Fibroblast of skin of abdomen (primary cell): ENCODE measurements at places on chromosomes 4 and X.

DNA sequence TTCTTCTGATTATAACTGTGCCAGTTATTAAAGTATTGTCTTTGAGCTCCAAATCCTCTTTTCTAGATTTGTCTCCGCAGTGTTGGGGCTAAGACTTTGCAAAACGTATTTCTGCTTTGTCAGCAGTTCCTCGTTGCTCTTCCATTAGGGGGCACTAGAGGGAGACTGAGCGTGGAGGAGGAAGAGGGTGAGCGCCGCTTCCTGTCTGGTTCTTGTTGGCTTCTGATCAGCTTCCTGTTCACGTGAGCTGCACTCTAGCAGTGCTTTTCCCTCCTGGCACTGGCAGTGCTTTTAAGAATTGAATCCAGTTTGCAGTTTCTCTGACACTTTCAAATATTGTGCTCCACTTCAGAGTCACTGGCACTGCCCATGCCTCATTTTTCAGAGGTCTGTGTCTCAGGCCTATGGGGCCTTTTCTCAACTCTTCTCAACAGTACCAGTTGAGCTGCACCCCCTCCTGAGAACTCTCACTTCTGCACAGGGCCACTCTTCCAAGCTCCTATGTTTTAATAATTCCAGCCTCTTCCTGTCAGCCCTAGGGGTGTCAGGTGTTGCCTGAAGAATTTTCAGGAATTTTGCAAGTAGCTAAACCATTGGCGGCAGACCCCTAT, 54.4 kb upstream of the LCORL start:
- no peak for DNase-seq

DNA sequence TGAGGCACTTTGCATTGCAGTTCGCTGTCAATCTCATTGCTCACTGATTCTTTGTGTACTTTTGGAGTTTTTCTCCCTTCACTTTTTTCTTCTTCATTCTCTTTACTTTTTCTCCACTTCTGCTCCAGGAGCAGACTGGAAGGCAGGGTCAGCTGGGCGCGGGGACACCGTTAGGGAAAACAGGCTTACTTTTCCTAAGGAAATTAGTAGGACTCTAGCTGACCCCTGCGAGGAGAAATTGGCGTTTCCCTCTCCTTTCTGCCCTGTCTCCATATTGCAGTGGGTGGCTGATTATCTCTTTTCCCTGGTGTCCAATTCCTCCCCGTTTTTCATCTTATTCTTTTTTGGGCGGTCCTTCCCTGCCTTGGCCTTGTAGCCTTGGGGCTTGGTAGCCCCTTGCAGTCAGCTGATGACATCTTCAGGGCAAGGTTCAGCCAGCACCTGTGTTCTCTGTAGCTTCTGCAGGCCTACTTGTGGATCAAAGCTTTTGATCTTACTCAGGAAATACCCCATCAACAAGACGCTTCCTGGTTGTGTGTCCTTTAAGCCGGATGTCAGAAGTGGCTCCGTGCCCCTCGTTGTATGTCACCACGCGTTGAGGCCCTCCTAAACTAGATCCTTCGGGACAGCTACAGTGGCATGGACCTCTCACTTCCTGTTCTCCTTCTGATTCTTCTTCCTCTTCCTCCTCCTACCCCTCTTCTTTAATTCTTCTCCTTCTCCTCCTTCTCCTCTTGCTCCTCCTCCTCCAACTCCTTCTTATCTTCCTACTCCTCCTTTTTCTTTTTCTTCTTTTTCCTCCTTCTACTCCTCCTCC, 36.1 kb downstream of the NBDY start:
- DNase-seq = no peak

- DNase-seq = peak; percentile 74
Measured at GRCh38 chr4:155442267-155443105, 65.7 kb upstream of the MAP9 start.

DNA sequence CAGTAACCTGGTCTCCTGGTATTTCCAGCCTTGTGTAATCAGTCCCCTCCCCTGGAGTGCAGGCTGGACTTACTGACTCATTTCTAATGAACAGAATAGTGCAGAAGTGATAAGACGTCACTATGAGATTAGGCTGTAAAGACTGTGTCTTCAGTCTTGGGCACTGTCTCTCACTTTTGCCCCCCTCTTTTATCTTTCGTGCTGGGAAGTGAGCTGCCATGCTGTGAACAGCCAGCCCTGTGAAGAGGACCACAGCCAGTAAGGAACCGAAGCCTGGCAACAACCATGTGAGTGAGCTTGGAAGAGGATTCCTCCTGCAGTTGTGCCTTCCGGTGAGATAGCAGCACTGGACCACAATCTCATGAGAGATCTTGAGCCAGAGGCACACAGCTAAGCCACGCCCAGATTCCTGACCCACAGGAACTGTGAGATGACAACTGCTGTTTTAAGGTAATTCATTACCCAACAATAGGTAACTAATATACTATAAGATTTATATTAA, 67.5 kb upstream of the GPR34 start:
- no peak for DNase-seq

GRCh38 chrX:95291561-95291960, 1393.1 kb upstream of the DIAPH2 start:
- no peak for DNase-seq

GRCh38 chr4:153074486-153074885, 129.8 kb upstream of the TRIM2 start:
- no peak for DNase-seq

DNA sequence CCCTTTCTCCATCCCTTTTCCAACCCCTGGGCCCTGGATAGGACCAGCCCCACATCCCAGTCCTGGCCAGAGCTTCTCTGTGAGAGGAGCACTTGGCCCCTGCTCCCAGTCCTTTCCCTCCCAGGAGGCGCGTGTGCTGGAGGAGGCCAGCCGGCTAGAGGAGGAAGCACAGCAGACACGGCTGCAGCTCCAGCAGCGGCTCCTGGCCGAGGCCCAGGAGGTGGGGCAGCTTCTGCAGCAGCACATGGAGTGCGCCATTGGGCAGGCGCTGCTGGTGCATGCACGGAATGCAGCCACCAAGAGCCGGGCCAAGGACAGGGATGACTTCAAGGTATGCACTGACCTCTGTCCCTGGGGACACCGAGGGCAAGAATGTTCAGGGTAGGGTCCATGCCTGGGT, 87.5 kb downstream of the EVC start:
- peak; percentile 32 for DNase-seq

DNA sequence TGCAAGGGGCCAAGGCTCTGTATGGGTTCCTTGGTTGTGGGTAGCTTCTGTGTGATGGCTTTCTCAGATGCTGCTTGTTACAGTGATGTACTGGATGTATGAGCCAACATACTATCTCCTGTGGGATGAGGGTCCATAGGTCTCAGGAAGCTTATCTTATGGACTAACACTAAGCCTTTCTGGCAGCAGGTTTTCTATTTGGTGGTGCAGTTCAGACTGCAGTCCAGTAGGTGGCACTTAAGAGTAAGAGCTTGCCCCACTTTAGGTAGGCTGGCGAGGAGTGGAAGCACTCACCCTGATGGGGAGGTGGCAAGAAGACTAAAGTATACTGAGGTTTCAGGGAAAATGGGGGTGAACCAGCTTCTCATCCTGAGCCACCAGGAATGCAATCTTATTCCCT, 306.7 kb upstream of the MAOA start:
- DNase-seq = peak; percentile 1

- peak; percentile 57 for DNase-seq
Measured at GRCh38 chr4:38664706-38665401, 855 bp downstream of the KLF3 start.

- DNase-seq = no peak
Measured at GRCh38 chrX:12867685-12868084, 813 bp downstream of the TLR7 start.

DNA sequence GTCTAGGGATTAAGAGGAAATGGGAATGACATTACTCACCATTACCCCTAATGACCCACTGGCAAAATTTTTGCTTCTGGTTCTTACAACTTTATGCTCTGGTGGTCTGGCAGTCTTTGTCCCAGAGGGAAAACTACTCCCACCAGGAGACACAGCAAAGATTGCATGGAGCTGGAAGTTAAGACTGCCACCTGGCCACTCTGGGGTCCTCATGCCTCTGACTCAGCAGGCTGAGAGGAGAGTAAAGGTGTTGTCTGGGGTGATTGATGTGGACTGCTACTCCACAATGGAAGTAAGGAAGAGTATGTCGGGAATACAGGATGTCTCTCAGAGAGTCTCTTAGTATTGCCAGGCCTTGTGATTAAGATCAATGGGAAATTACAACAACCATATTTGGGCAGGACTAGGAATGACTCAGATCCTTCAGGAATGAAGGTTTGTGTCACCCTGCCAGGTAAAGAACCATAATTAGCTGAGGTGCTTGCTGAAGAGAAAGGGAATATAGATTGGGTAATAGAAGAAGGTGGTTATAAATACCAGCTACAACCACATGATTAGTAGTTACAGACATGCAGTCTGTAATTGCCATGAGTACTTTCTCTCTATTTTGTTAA, 215.5 kb downstream of the GPAT3 start:
- no peak for DNase-seq

DNA sequence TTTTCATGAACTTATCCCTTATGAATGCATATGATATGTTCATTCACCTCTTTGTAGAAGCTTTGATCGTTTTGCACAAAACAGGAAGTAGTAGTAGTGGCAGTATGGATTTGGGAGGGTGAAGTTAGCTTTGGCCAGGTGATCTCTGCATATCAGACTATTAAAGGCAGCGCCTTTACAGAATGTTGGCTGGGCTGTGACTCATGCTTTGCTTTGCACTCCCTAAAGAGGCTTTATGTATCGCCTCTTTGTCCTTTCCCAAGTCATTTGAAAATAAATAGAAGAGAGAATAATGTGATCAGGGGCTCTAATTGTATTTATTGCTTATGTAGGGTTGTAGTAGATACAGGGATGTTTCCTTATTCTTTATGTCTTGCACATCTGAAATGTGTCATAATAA, 50.4 kb downstream of the SHROOM3 start:
- DNase-seq = no peak

- peak; percentile 42 for DNase-seq
Measured at GRCh38 chrX:103791826-103792485, 15.3 kb downstream of the PLP1 start.

DNA sequence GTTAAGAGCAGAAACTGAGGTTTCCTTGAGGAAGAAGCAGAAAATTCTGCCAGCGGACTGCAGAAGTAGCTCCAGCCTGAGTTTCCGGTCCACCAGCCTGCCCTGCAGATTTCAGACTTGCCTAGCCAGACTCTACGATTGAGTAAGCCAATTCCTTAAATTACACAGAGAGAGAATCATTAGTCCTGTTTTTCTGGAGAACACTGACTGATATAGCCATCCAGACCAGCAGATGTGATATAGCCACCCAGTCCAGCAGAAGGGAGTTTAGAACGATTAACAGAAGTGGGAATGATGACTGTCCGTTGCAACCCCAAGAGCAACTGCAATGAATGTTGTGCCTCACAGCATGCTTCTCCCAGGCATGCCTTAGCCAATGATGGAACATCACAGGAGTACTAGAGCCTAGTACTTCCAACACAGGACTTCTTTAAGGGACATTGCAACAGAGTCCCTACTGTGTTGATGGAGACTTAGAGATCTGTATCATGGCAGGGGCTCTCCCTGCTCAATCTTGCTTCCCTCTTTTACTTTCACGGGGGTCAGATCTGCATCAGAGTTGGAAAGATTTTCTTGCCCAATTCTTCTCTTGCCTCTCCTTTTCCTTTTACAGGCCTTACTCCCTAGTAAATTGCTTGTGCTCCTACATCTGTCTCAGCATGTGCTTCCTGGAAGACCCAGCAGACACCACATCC, 264.6 kb upstream of the CLNK start:
- DNase-seq = no peak

DNA sequence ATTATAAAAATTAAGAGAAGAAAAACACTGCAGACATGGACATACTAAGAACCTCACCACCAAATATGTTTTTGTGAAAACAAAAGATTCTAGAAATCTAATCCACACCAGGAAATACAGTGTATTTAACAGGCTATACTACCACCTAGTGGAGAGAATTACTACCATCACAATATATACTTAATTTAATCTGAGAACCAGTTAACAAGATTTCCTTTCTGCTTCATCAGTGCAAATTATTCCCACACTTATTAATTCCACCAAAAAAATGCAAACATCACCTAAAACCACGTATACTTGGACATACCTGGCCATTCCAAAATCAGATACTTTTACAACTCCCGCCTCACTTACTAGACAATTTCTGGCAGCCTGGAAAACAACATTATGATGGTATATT, 7.0 kb upstream of the TXK start:
- DNase-seq = peak; percentile 40

DNA sequence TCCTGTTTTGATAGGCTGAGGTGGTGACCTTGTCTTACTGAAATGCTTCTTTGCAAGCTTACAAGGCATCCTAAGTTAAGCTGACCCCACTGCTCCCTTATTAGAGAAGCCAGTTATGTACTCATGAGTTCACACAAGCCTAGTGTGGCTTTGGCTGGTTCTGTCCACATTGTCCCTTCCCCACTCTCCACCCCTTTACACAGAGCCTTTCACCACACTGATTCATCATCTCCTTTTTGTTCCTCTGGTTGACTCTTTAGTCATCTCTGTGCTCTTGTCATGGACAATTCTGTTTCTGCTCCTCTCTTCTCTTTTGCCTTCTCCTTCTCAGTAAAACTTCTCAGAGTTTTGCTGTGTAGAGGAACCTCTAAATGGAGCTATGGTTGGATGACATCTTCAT, 4.9 kb downstream of the CHRNA9 start:
- peak; percentile 21 for DNase-seq

- peak; percentile 85 for DNase-seq
Measured at GRCh38 chr4:53786632-53787031, 195.3 kb upstream of the LNX1 start.

GRCh38 chr4:5526080-5526846, 182.1 kb downstream of the EVC2 start:
- DNase-seq = no peak

DNA sequence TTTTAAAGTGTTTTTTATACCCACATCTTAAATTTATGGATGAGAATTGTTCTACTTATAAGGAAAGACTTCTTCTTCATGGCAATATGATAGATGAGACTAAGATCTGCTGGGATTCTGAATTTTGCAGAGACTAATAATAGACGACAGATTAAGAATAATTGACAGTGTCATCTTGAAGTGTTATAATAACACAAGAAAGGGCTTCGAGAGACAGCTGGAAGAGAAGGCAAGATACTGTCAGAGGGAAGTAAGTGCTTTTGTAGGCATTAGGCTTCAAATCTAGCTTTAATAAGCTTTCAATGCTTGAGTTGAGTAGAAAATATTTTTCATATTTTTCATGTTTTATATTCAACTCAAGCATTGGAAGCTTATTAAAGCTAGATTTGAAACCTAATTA, 797.6 kb upstream of the PABPC4L start:
- DNase-seq = no peak
